GDM1 (cell line): ENCODE measurements at places on chromosomes 6 and 20.

DNA sequence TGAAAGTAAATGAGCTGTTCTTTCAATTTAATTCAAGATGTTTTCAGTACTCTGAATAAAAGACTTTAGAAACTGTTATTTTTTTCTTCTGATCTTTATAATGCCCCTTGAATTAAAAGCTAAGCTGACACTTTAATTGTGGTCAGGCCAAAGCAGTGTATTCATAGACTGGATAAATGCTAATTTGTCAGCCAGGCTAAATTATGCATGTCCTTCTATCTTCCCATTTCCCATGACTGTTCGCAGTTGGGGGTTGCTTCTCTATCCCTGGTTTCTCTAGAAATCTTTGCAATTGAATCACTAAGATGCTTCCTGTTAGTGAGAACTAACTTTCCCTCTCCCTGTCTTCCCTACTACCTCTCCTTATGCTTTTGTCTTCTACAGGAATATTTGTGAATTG lies 396.2 kb downstream of the RFPL4B start:
- no peak for DNase-seq

- DNase-seq: no peak
These were observed 26.9 kb upstream of the FOXP4 start for GRCh38 chr6:41519305-41519744.

- DNase-seq: no peak
These were observed 115.2 kb downstream of the TOX2 start for GRCh38 chr20:44029848-44030230.

DNA sequence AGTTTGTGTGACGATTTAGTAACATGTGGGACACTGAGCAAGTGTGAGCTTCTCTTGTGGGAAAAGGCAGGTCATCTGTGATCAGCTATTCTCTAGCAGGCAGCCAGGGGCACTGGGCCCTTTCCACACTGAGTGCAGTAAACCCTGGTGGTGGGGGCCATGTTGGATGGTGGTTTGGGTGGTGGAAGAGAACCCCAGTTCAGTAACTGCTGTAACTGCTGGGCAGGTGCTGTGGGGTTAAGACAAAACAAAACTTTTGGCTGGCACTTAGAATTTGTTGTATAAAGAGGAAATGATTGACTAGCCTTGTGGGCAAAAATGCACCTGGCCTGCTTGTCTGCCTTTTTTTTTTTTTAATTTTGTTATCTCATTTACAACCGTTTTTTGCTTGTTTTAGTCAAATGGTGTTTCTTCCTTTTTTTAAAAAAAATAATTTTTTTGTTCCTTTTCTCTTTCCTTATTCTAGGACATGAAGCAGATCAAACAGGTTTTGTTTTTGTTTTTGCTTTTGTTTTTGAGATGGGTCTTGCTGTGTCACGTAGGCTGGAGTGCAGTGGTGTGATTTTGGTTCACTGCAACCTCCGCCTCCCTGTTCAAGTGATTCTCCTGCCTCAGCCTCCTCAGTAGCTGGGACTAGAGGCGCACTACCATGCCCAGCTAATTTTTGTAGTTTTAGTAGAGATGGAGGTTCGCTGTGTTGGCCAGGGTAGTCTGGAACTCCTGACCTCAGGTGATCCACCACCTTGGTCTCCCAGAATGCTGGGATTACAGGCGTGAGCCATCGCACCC lies 59.8 kb downstream of the IGF2R start:
- no peak for DNase-seq

DNA sequence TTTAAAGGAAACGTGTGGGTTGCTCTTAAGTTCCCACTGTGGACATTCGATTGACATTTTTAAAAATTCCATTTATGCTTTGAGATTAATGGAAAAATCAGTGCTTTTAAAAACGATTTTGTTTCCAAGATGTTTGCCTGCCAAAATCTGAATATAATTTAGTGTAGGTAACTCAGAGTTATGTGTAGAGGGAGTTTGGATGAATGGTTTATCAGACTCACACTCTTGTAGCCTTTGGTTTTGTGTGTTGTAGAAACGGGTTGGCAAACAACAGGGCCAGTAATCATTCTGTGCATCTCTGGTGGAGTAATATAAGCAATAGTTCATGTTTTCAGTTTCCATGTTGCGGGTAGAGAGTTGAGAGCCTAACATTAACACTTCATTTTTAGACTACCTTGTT lies 140.6 kb downstream of the RPS12 start:
- DNase-seq: no peak

GRCh38 chr6:46129291-46129628 lies 529 bp upstream of the ENPP4 start:
- no peak for DNase-seq

- DNase-seq: no peak
These were observed 122.0 kb upstream of the SPTLC3 start for GRCh38 chr20:12886618-12887363.

DNA sequence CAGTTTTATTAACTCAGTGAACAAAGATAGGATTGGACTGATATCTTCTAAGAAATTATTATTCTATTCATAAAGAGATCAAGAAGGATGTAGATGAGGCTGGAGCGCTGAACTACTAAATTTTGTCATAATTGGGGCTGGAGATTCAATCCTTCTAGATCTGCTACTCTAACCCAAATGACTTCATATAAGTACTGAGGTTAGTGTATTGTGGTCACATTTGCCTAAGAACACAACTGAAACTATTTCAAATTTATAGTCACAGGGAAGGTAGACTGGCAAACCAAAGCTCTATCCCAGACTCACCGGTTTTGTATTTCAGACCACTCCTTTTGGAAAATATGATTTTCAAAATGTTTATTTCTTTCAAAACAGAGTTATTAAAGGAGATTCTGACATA lies 96.7 kb downstream of the BMP5 start:
- no peak for DNase-seq

- no peak for DNase-seq
These were observed 205.3 kb upstream of the SULF2 start for GRCh38 chr20:47990507-47991150.

GRCh38 chr6:166530211-166531095 lies 56.0 kb downstream of the RAMACL start:
- DNase-seq: no peak

- no peak for DNase-seq
These were observed 36.3 kb downstream of the CD164 start for GRCh38 chr6:109345986-109346385.

DNA sequence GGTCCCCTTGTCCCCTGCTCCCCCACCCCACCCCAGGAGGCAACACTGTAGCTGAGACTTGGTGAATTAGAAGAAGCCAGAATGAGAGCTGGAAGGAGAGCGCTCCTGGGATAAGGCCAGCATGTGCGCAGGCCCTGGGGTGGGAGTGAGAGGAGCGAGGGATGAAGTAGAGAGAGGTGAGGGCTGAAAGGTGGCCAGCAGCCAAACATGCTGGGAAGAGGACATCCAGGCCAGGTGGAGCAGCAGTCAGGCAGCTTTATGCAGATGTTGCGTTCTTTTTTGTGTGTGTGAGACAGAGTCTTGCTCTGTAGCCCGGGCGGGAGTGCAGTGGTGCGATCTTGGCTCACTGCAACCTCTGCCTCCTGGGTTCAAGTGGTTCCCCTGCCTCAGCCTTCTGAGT lies 2.2 kb upstream of the BPIFB1 start:
- DNase-seq: no peak

DNA sequence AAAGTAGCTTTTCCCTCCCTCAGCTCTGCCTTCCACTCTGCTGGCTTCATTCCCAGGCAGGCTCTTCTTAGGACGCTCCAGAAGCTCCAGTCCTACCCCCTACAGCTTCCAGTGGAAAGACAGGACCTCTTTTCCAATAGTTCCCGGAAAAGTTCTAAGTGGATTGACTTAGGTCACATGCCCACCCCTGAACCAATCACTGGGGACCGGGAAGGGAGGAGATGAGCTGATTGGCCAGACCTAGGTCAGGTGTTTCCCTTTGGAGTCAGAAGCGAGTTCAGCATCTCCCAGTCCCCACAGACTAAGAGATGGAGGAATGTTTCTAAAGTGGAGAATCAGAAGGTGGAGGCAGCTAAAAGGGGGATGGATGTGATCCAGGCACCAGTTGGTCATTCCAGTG lies 62.9 kb upstream of the KCNG1 start:
- DNase-seq: no peak

DNA sequence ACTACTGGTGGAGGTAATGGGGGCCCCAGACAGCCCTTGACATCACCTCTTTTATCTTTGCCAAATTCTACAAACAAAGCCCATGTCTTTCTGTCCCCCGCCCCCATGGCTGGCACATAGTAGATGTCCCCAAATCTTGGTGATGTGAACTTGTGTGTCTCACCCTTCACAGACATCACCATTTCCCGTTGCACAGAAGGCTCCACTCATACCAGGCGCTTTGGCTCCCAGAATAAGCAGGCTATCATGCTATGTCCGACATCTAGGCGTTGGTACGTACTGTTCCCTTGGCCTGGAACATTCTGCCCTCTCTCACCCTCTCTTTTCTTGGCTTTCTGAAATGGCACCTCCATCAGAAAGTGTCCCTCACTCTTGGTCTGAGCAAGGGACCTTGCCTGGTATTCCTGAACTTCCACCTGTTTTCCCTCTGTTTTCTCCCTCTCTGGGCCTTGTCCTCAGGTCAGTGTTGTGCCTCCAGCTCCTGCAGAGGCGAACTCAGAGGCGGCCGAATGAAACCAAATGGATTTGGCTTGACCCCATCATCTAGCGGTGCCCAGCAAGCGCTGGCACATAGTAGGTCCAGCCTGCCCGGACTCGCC lies 968 bp upstream of the CCN5 start:
- no peak for DNase-seq

- DNase-seq: no peak
These were observed 102.0 kb upstream of the RPS6KA2 start for GRCh38 chr6:166728884-166729530.

DNA sequence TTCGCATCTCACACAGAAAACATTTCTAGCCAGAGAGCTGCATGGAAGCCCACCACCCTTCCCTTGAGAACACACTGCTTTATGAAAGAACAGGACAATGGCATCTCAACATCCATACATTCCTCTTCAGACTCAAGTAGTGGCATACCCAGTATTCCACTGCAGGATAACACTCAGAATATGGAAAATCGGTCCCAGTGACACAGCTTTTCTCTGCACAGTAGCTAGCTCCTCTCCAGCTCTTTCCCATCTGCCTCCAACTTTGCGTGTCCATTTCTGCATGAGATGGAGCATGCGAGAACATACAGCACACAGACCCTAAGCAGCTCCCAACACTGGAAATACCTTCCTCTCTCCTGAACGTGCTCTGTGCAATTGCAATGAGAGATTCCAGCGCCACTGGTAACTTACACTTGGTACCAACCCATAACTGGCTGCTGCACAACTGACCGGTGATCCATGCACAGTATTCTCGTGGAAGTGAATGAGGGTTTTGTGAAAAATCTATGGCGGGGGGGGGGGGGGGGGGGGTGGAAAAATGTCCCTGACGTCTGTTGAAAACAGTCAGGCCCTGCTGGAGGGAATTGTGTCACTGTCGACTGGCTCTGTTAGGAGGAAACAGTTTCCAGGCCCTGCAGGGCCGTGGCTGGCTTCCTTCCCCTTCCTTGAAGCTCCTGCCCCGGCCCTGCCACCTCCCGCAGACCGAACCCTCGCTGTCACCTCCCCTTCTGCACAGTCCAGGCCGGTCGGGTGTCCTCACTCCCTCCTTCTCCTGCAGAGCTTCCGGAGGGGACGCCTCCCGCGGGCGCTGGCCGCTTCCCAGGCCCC lies 265.9 kb upstream of the QKI start:
- no peak for DNase-seq

DNA sequence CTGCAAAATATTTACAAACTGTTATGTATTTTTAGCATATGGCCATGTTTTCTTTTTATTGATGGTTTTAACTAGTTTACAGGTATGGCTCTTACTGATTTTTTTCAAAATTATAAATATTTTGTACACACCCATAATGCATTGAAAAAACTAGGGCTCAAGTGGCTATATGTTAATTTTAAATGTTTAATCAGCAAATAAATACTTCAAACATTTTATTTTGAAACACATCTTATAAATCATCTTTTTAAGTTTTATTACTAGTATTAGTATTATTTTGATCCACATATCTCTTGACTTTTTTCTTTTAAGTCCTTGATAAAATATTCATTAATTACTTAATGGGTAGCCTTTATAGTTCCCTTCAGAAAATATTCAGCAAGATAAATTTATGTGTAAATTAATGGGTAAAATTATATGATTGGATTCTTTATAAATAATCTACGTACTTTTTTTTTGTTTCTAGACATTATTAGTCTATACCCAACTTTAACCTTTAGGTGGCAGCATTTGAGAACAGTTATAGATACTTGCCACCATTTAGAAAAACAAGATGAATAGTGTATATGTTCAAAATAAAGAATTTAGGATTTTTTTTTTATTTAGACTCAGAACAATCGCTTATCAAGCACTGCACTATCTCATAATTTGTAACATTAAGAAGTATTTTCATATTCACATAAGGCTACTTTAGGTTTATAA lies 241.9 kb downstream of the ADGRB3 start:
- DNase-seq: no peak

GRCh38 chr6:15361197-15361596 lies 115.3 kb downstream of the JARID2 start:
- DNase-seq: no peak

- no peak for DNase-seq
These were observed 31.9 kb downstream of the NUDT3 start for GRCh38 chr6:34360556-34360955.

DNA sequence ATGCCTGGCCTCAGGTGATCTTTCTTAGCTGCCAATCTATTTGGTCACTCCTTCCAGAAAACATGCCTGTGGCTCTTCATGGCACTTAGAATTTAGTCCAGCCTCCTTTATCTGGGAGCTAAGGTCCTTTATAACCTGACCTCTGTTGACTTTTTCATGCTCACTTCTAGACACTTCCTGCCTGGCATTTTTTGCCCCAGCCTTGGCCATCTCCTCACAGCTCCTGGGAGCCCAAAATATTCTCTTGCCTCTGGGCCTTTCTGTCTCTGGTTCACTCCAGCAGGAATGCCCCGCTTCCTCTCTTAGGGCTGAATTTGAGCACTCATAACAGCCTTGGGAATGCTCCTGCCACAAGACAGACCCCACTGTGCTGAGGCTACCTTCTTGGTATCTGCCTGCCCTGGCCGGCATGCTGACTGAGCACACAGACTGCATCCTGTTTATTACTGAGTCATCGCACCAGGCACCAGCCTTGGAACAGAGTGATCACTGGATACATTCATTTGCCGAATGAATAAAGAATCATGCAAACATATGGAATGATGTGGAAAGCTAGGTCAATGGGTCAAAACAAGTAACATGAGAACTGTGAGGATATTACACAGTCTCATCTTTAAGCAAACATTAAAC lies 5.8 kb upstream of the EEF1E1 start:
- no peak for DNase-seq
